ENCODE measurements at places on chromosomes 1 and 21. TPM values are rescaled to one million over a fixed set of nuclear protein-coding genes. Genes with fewer than 3 reads are reported as not detected.

The EIF2D gene
- 47.2 TPM for total RNA-seq

The AGMAT gene
- total RNA-seq, result 2.7 TPM

The C1orf210 gene
- not detected for total RNA-seq

The LCE1E gene
- total RNA-seq, result not detected

The SMPDL3B gene
- 0.28 TPM for total RNA-seq

The TMEM52 gene
- 0.19 TPM for total RNA-seq

The SLFNL1 gene
- 0.28 TPM for total RNA-seq

The WDR3 gene
- 31.2 TPM for total RNA-seq

The CTSE gene
- total RNA-seq, result not detected

The ARHGAP30 gene
- total RNA-seq, result not detected

The XKR8 gene
- 3.4 TPM for total RNA-seq

The ANKRD65 gene
- under 0.01 TPM for total RNA-seq

The BEST4 gene
- under 0.01 TPM for total RNA-seq

The FCRL1 gene
- not detected for total RNA-seq

The FCAMR gene
- total RNA-seq, result not detected

The SPRR2F gene
- total RNA-seq, result not detected

The DNAH14 gene
- 8.5 TPM for total RNA-seq

The LENEP gene
- not detected for total RNA-seq

The MYCL gene
- total RNA-seq, result 2.3 TPM

All from regular cardiac myocyte (primary cell).